ENCODE measurements at places on chromosomes 16 and 17.

DNA sequence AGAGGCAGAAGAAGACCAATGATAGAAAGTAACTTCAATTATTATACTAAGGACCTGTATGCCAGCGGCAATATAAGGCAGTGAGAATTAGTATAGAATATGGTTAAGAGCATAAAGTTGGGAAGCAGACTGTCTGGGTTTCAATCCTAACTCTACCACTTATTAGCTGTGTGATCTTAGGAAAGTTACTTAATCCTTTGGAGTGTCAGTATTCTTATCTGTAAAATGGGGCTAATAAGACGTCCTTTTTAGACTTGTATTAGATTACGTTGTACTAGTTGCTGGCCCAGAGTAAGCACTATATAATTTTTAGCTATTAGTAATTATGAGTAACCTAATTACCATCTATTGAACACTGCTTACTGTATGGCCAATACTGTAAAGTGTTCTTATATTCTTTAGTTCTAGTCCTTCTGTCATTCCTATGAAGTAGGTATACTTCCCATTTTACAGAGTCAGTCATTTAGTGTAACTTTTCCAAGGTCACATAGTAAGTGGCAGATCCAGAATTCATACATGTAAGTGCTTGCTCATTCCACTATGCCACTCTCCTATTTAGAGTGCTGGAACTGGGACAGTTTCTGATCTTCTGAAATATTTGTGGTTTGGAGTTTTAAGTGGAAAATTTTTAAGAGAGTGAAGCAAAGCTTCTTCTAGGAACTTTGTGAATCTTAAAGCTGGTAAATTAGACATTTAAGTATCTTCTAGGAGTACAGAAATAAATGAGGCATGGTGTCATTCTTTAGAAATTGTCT lies 22.5 kb downstream of the HEATR9 start:
- DNase-seq: no peak

DNA sequence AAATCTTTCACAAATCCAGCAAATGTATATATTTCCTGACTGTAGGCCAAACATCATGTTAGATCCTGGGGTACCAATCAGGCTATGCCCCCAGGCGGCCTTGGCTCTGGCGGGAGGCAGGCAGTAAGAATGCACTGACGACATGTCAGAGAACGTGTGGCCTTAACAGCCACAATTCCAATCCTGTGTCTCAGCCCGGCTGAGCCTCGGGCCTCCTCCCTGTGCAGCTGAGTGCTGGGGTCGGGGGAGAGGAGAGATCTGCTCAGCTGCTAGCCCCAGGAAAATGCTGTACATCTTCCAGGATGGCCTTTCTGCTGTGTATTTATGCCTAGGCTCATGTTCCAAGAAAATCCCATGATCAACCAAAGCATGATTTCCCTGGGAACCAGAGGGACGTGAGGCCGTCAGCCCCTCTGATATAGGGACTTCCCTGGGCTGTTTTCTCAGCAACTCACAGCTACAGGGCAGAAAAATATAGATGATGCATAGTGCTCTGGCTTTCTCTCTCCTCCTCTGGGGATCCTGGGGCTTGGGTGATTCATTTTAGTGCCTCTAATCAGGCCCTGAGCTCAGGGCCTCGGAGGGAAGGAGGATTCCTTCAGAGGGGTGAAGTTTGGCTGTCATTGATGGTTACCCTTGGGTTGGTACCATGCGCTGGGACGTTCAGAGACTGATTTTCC lies 604.0 kb downstream of the HS3ST4 start:
- no peak for DNase-seq

DNA sequence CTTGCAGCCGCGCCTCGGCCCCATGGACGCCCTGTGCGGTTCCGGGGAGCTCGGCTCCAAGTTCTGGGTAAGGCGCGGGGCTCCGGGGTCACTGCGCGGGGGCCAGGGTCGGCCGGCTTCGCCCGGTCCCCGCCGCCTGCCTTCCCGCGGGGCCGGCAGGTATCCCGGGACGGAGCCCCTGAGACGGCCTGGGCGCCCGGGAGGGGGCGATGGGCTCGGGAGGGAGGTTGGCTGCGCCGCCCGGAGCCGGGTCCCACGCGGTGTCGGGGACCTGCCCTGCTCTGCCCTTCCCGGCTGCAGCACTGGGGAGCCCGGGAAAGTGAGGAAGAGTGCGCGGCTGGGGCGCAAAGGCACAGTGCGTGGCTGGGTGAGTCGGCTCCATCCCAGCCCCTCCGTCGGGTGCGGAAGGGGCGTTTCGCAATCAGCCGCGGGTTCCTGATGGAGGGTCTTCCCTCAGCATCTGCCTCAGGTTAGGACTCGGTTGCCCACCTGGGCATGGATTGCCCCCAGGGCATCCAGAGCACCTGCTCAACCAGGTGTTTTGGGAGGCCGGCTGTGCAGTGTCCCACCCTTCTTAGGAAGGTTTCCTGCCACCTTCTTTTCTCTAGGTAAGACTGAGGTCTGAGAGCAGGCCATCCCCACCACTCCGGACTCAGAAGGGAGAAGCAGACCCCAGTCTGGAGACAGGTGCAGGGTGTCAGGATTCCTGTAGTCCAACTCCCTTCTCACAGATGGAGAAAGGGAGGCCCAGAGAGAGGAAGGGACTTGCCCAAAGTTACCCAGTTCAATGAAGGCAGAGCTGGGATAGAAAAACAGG lies 442 bp downstream of the ABCC3 start:
- no peak for DNase-seq

DNA sequence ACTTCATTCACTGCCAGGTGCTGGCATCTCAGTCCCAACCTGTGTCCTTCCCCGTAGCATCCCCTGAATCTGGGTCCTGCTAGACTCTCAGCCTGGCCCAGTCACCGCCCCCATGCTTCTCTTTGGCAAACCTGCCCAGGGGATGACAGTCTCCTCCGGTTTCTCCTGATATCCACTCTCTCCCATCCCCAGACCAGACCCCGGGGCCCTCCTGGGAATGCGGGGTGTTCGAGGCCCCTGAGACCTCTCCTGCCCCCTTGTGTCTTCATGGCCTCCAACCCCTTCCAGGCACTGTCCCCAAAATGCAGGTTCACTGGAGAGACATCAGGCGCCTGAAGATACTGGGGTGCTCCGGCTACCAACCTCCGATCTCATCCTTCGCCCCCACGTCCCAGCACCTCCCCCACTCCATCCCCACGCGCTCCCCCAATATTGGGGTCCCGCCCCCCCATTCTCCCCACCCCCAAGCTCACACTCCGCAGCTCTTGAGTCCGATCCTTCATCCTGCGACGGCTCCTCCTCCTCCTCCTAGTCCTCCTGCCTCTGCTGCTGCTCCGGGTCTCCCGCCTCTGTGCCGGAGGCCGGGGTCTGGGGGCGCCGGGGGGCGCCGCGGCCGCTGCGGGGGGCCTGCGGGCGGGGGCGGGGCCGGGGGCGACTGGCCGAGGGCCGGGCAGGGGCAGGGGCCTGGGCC lies 399 bp downstream of the STX1B start:
- DNase-seq: no peak

DNA sequence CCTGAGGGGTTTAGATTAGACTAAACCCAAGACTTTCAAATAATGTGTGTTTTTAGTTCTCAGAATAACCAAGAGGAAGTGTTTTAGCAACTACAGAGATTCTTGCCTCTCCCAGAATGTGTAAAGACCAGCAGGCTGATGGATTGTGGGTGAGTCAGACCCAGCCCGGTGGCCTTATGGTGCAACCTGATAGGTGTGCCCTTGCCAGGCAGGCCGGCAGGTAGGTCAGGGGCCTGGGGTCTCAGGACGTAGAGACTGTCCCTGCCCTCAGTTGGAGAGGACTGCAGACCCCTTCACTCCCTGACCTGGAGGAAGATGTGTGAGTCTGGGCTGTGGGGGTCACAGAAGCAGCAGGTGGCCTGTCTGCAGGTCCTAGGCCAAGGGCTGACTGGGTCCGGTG lies 47.2 kb upstream of the ACSF3 start:
- DNase-seq: no peak

All from NCI-H510A (cell line).